ENCODE measurements at places on chromosomes 5 and 9.
A peak's percentile ranks its signal among the peaks of the same experiment; 100 is the strongest.

DNA sequence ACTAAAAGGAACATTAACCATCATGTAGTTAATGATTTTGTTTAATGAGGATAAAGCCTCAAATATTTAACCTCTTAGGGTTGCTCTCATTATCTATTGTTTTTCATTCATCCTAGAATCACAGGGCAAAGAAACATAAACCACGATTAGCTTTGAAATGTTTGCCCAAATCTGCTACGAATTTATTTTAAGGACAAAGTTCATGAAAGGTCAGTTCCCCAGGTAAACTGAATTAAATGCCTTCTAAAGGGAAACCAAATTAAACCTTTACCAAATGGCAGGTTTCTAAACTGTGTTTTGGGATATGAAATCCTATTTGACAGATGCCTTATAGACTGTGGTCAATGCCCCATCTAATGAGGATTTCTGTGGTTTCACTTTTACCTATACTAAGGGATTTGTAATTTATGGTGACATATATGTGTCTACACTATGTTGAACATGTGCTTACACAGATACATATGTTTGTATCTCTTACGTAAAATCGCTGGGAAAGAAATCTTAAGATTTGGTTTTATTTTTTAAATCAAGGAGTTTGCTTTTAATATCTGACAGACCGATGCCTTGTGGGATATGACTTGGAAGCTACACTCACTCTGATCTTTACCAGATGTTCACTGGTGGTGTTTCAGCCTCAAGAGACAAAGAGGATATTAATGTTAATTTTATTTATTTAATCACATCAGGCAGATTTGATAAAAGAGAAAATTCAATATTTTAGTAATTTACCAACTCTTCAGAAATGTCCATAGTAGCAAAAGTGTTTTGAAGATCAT, 188.4 kb downstream of the GLIS3 start:
- DNase-seq, result no peak

- no peak for DNase-seq
These were observed 282.4 kb upstream of the RPS23 start for GRCh38 chr5:82560561-82560960.

GRCh38 chr5:123285122-123286023, 137.8 kb downstream of the CEP120 start:
- peak; percentile 36 for DNase-seq

- no peak for DNase-seq
These were observed 186.7 kb downstream of the PARP8 start for GRCh38 chr5:50853151-50853550.

GRCh38 chr9:105144076-105144475, 100.4 kb upstream of the SLC44A1 start:
- no peak for DNase-seq
